Tongue (tissue), 3 donors: ENCODE measurements at places on chromosomes 11 and 22. TPM values are rescaled to one million over a fixed set of nuclear protein-coding genes. Genes with fewer than 3 reads are reported as not detected.

Gene EEF1G
- 1,840 TPM for total RNA-seq

Gene DEFB131B
- total RNA-seq = not detected

DNA sequence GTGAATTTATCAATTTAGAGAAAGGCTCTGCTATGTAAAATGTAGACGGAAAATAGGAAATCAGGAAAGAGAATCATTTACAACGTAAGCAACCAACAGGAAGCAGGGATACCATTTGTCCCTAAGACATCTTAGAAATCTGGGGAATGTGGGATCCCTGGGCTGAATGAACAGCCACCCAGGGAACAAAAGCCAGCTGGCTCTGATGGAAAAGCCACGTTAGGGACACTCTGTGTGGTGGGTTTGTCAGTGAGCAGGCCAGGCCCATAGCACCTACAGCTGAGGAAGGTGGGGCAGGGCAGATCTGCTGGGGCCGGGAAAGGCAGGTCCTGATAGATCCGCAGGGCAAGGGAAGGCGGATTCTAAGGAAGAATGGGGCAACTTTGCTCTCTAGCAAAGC, 87.1 kb upstream of the CSNK2A3 start:
- no peak for DNase-seq

DNA sequence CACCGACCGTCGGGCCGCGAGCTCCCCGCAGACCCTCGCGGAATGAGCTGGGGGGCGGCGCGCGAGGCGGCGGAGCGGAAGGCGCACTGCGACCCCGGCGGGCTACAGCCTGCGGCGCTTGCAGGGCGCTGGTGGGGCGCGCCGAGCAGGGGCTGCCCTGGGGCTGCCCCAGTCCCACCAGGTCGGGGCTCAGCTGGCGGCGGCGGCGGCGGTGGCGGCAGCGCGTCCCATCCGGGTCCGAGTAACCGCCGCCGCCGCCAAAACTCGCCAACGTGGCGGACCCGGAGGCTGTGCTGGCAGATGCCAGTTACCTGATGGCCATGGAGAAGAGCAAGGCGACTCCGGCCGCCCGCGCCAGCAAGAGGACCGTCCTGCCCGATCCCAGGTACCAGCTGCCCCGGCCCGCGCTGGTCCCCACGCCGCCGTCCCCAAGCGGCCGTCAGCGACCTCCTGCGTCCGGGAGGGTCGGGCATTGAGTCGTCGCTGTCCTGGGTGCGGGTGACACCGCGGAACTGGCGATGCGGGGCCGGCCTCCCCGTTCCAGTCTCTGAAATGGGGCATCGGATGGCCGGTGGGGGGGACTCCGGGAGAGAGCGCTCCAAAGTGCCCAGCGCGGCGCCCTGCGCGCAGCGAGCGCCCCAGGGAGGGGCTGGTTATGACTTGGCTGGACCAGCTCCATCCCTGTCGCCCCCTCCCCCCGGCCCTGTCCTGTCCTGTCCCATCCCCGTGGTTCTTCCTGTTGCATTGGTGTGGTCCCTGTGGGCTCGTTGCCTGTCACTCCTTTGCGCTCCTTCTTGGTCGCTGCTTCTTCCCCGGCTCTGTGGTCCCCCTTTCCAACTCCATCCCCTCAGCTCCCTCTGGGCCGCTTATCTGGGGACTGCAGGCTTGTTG, 63.5 kb downstream of the CRYBB2 start:
- no peak for DNase-seq

- DNase-seq = no peak
These were observed 28.5 kb downstream of the MAML2 start for GRCh38 chr11:96314326-96315020.

- DNase-seq = no peak
These were observed 24.4 kb downstream of the PGA5 start for GRCh38 chr11:61265357-61265756.

- no peak for DNase-seq
These were observed 21.9 kb upstream of the MOB2 start for GRCh38 chr11:1508491-1508891.

Gene CASP1
- 11.0 TPM for total RNA-seq

Gene C11orf97
- total RNA-seq = not detected

Gene OR2AG2
- not detected for total RNA-seq

DNA sequence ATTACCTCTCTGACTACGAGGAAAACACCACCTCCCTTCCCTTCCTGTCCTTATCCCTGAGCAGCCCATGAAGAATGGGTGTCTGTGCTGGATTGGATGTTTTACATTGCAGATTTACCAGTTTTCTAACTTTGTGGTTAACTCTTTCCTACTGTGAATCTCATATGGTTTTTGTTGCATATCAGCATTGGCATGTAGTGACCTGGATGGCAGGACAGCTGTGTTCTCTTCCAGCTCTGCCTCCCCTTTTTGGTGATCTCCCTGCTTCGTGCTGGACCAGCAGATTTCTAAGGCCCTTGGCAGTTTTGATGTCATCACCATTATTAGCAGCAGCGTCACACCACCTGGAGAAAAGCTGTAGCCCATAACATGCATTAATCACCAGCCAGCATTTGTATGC, 26.7 kb downstream of the OR6Q1 start:
- DNase-seq = no peak

- DNase-seq = no peak
These were observed 1.4 kb downstream of the RIC8A start for GRCh38 chr11:208917-209260.
